ENCODE measurements at places on chromosomes 2 and 18.
A peak's percentile ranks its signal among the peaks of the same experiment; 100 is the strongest.

GRCh38 chr2:102487761-102488462, 14.9 kb downstream of the SLC9A4 start:
- no peaks in the 10 kb centered on the region for H3K4me1 ChIP-seq
- DNase-seq, result no peak
- no peak overlapping the region for H3K4me3 ChIP-seq
- H3K27me3 ChIP-seq, result no peaks in the 10 kb centered on the region

- no peak for DNase-seq
- H3K36me3 ChIP-seq, result no peaks in the 10 kb centered on the region
- H3K27ac ChIP-seq, result no peak overlapping the region
- no peaks in the 10 kb centered on the region for H3K27me3 ChIP-seq
- no peaks in the 10 kb centered on the region for H3K4me1 ChIP-seq
- no peak overlapping the region for H3K4me3 ChIP-seq
Observed at GRCh38 chr2:227908266-227909054, 37.0 kb downstream of the DAW1 start.

GRCh38 chr2:148719195-148719749, 74.7 kb downstream of the EPC2 start:
- no peaks in the 10 kb centered on the region for H3K4me1 ChIP-seq
- H3K36me3 ChIP-seq, result peaks cover 12% of the 10 kb centered on the region
- H3K27ac ChIP-seq, result no peak overlapping the region
- DNase-seq, result no peak

GRCh38 chr2:42663828-42664227, 95.4 kb downstream of the MTA3 start:
- no peaks in the 10 kb centered on the region for H3K27me3 ChIP-seq
- DNase-seq, result no peak
- no peaks in the 10 kb centered on the region for H3K4me1 ChIP-seq

- H3K27ac ChIP-seq, result no peak overlapping the region
- H3K27me3 ChIP-seq, result peaks cover 5% of the 10 kb centered on the region
- no peaks in the 10 kb centered on the region for H3K4me1 ChIP-seq
- no peak for DNase-seq
Observed at GRCh38 chr2:236938126-236938525, 147.6 kb upstream of the COPS8 start.

DNA sequence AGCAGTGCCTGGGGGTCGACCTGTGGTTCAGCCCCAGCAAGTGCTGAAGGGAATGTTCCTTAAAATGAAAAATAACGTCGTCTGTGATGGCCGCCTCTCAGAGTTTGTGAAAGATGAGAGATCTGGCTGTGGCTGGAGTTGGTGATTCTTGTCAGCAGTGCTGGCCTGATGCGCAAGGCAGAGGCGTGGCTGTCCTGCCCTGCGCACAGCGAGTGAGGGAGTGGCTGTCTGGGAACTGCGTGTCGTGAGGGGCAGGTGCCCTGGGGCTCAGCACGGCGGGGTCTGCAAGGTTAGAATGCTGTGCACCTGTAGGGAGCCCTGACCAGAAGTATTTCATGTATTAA, 8.8 kb downstream of the NFATC1 start:
- no peaks in the 10 kb centered on the region for H3K27me3 ChIP-seq
- DNase-seq, result no peak
- no peak overlapping the region for H3K27ac ChIP-seq
- no peaks in the 10 kb centered on the region for H3K36me3 ChIP-seq
- H3K4me1 ChIP-seq, result peaks cover 43% of the 10 kb centered on the region
- no peak overlapping the region for H3K4me3 ChIP-seq

DNA sequence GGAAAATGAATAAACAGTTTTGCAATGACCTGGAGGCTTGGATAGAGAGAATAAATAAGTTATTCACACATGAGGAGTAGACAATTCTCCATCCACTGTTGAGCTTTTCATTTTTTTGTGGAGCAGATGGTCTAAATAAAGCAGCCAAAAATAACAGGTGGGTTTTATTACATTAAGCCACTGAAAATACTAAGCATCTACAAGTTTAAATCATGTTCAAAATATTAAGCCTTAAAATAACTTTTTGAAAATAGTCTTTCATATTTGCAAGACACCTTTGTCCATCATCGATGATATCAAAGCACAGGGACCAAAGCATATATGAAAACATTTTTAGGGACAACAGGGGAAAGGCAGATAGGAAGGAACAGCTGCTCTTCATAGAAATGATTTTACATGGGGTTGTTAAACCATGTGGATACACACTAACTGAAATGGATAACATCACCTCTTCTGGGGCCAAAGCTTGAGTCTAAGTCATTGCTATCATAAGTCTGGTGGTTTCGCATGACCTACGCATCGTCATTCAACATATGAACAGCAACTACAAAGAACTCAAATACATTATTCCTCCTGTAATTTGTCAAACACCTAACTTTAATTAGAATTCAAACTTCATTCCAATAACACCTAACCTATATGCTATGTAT, 197.6 kb upstream of the CHST9 start:
- H3K27ac ChIP-seq, result no peak overlapping the region
- no peak overlapping the region for H3K4me3 ChIP-seq
- H3K27me3 ChIP-seq, result no peaks in the 10 kb centered on the region
- H3K4me1 ChIP-seq, result no peaks in the 10 kb centered on the region

DNA sequence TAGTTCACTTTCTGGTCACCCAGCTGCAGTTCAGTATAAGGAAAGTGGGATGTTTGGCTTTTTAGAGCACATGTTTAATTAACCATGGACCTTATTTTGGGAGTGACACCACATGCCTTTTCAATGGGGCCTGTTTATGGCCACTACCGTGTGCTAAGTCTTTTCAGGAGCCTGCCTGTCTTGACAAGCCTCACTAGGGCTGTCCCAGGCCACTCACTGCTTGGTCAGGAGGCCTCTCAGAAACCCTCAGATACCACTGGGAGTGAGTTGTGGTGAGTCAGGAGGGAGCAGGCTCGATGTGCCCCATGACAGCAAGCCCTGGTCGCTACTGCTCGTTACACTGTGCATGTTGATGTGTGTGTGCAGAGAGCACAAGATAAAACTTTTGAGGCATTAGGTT, 123.0 kb downstream of the MAP4K4 start:
- H3K27ac ChIP-seq, result peak overlapping the region; percentile 25
- no peak for DNase-seq
- no peaks in the 10 kb centered on the region for H3K27me3 ChIP-seq

DNA sequence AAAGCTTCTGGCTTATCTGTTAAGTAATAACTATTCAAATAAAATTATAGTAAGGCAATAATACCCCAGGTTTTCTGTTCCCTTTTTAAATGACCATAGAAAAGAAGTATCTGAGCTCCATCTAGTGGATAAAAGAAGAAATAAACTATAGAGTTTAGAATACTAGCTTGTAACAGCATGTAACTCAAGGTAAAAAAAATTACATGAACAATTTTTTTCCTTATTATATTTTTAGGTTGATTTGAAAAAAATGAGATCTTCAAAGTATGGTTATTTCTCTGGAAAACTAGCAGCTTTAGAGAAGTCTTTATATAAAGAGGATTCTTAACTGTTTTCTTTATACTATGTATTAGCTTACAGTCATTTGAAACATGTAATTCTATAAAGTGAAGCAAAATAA, 58.1 kb downstream of the NCKAP1 start:
- H3K4me3 ChIP-seq, result no peak overlapping the region
- no peak for DNase-seq
- H3K36me3 ChIP-seq, result no peaks in the 10 kb centered on the region
- no peaks in the 10 kb centered on the region for H3K27me3 ChIP-seq
- no peak overlapping the region for H3K27ac ChIP-seq

DNA sequence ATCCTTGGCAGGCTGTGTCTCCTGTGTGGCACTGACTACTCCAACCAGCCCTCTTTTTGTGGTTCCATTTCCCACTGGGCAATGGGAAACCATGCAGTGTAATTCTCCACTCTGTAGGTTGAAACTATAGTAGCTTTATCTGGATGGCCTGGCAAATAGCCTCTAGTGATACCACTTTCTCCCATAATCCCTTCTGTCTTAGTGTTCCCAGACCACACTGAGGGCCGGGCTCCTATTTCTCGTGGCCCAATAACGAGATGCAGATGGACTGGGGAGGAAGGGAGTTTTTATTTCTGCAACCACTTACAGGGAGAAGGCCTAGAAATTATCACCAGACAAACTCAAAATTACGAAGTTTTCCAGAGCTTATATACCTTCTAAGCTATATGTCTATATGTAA, 24.7 kb downstream of the SKA1 start:
- no peaks in the 10 kb centered on the region for H3K27me3 ChIP-seq
- no peak overlapping the region for H3K4me3 ChIP-seq
- H3K4me1 ChIP-seq, result no peaks in the 10 kb centered on the region
- no peaks in the 10 kb centered on the region for H3K36me3 ChIP-seq
- DNase-seq, result no peak

DNA sequence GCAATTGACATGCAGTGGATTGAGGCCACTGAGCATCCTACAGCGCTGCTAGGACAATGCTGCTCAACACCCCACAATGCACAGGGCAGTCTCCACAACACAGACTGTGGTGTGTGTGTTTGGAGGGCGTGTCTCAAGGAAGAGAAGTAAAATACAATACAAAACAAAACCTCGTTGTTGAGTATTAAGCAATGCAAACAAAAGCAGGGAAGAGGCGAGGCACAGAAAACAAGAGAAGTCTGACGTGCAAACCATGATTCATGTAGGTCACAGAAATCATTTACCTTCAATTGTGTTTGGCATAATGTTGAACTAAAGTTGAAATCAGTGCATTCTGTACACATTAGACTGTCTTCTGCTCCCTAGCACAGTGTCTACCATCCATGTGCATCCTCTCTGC, 260.9 kb downstream of the PHLPP1 start:
- H3K36me3 ChIP-seq, result peaks cover 29% of the 10 kb centered on the region
- no peak overlapping the region for H3K4me3 ChIP-seq
- no peak for DNase-seq
- H3K27me3 ChIP-seq, result no peaks in the 10 kb centered on the region
- no peak overlapping the region for H3K27ac ChIP-seq
- no peaks in the 10 kb centered on the region for H3K4me1 ChIP-seq

DNA sequence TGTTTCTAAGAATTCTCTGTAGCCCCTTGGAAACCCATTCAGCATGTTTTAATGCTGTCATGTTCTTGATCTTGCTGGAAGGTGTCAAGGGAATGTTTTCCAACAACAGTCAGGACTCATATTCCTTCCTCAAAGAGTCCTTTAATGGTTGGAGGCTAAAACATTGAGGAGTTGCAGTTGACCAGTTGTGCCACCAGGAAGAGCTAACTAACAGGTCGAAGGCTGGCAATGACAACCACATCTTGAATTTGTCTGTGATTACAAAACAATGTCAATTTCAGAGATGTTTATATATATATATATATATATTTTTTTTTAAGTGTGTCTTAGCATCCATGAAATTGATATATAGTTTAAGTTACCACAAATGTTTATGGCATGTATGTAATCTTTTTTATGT, 151.5 kb downstream of the INO80D start:
- DNase-seq, result no peak
- no peak overlapping the region for H3K4me3 ChIP-seq
- H3K4me1 ChIP-seq, result no peaks in the 10 kb centered on the region
- no peaks in the 10 kb centered on the region for H3K27me3 ChIP-seq

DNA sequence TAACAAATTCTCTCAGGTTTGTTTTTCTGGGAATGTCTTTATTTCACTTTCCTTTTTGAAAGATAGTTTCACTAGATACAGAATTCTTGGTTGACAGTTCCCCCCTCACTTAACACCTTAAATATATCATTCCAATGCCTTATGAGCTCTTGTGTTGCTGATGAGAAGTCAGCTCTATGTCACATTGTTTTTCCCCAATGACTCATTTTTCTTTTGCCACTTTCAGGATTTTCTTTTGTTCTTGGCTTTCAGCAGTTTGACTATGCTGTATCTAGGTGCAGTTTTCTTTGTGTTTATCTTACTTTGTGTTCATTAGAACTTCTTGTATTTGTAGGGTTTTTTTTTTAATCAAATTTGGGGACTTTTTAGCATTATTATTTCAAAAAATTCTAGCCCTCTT, 5.6 kb upstream of the RALBP1 start:
- H3K27me3 ChIP-seq, result no peaks in the 10 kb centered on the region
- no peak for DNase-seq
- H3K27ac ChIP-seq, result no peak overlapping the region
- H3K36me3 ChIP-seq, result no peaks in the 10 kb centered on the region
- H3K4me1 ChIP-seq, result peaks cover 7% of the 10 kb centered on the region
- no peak overlapping the region for H3K4me3 ChIP-seq

- H3K4me3 ChIP-seq, result peak overlapping the region; percentile 29
- peaks cover 21% of the 10 kb centered on the region for H3K27me3 ChIP-seq
- no peak for DNase-seq
- H3K27ac ChIP-seq, result no peak overlapping the region
- H3K36me3 ChIP-seq, result no peaks in the 10 kb centered on the region
- peaks cover 32% of the 10 kb centered on the region for H3K4me1 ChIP-seq
Observed at GRCh38 chr2:172101821-172102390, 794 bp downstream of the DLX2 start.

- no peak overlapping the region for H3K4me3 ChIP-seq
- no peak for DNase-seq
- H3K36me3 ChIP-seq, result no peaks in the 10 kb centered on the region
- no peak overlapping the region for H3K27ac ChIP-seq
Observed at GRCh38 chr2:20421336-20421987, 25.4 kb upstream of the RHOB start.

GRCh38 chr18:74899554-74899953, 301.9 kb downstream of the ZNF407 start:
- no peak overlapping the region for H3K4me3 ChIP-seq
- no peaks in the 10 kb centered on the region for H3K36me3 ChIP-seq
- H3K4me1 ChIP-seq, result no peaks in the 10 kb centered on the region
- DNase-seq, result no peak

GRCh38 chr2:184729581-184729980, 131.3 kb downstream of the ZNF804A start:
- no peak overlapping the region for H3K4me3 ChIP-seq
- H3K36me3 ChIP-seq, result no peaks in the 10 kb centered on the region
- no peak overlapping the region for H3K27ac ChIP-seq
- no peak for DNase-seq

DNA sequence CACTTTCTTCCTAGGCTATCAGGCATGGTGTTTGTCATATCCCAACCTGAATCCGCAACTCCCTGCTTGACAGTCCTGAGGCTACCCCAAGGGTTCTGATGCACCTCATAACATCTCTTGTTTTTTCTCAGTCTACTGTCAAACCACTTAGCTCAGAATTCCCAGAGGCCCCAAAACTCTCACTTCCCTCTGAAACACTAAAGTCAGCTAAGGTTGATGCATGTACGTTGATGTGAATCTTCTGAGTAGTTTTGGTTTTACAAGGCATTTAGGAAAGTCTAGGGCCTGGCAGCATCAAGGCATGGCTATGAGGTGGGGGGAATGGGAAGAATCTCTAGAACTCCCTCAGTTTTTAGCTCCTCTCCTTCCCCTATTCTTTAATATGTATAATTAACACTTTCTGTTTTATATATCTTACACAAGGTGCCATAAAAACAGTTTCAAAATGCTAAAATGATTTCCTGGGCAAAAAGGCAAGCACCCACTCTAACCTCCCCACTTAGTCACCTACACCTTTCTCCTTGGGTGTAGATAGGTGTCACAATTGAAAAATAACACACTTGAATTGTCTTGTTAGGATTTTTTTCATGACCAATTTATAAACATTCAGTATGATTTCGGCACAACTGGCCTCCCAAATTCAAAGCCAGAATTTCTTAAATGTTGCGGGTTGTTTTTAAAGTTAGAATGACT, 71.4 kb upstream of the TANK start:
- no peaks in the 10 kb centered on the region for H3K36me3 ChIP-seq
- peaks cover 53% of the 10 kb centered on the region for H3K4me1 ChIP-seq
- no peak for DNase-seq
- H3K4me3 ChIP-seq, result no peak overlapping the region

Measured in DND-41 (cell line).